Posterior vena cava (tissue), 2 donors: ENCODE measurements at places on chromosomes 16 and 17.
A peak's percentile ranks its signal among the peaks of the same experiment; 100 is the strongest.

GRCh38 chr17:79465681-79466025 is 145.2 kb downstream of the RBFOX3 start:
- DNase-seq = no peak

- DNase-seq = peak; percentile 35
Observed at GRCh38 chr16:81410643-81411293, 33.8 kb upstream of the CMIP start.

- DNase-seq = no peak
Observed at GRCh38 chr16:55282441-55282840, 41.6 kb upstream of the IRX6 start.

DNA sequence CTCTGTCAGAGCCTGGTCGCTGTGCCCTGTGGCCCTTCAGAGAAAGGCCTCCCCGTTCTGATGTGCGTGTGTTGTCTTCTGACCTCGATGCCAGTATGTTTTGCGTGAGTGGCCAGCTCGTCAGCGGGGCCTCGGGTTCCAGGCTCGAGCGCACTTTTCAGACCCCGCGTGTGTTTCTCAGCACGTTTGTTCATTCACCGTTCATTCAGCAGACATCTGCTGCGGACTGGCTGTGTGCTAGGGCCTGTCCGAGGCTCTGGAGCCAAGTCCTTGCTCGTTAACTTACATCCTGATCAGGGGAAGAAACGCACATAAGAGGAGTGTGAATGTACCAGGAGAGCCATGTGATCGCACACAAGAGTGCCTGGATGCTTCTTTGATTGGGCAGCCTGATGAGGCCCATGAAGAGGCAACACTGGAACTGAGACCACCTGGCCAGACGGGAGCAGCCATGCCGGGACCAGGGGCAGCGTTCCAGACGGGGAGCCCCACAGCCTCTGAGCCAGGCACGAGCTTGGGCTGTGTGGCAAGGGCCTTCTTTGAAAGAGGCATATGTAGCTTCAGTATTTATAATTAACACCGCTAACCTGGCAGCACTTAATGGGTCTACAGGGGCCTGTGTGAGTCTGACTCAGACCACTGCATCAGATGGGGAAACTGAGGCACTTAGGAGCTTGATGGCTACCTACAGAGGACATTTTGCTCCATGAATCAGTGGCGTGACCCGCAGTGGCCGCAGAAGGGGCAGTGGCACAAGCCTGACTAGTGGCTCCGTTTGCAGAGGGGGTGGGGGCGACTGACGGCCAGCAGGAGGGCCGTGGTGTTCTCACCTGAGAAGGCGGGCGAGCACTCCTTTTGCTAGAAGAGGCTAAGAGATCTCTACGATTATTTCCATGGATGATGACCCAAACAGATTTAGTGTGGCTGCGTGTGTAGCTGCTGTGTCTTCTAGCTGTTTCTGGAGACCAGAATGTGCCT is 187.9 kb upstream of the CHMP6 start:
- DNase-seq = no peak

GRCh38 chr17:42806249-42806648 is 7.6 kb downstream of the CNTD1 start:
- no peak for DNase-seq

DNA sequence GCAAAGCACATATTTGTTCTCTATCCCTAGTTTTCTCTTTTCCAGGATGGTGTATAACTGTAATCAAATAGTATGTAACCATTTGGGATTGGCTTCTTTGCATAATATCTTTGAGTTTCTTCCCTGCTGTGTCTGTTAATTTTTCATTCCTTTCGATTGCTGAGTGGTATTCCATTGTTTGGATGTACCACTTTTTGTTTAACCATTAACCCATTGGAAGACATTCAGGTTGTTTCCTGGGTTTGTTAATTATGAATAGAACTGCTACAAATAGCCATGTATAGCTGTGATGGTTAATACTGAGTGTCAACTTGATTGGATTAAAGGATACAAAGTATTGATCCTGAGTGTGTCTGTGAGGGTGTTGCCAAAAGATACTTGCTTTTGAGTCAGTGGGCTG is 4.6 kb upstream of the SLFN13 start:
- DNase-seq = no peak

DNA sequence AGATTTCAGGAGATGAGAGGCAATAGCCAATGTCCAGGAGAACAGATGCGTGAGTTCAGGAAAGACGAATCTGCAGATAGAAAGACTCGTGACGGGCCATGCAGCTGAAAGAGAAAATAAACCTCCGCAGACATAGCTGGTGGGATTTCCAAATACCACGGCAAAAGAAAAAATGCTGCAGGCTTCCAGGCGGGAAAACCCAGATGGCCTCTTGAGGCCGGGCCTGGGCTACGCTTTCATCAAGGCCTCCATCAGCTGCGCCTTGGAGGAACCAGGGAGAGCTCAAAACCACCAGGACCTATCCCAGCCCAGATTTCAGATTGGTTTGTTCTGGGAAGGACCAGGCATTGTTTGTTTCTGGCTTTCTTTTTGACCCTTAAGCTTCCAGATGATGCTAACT is 16.7 kb downstream of the CCDC40 start:
- no peak for DNase-seq

DNA sequence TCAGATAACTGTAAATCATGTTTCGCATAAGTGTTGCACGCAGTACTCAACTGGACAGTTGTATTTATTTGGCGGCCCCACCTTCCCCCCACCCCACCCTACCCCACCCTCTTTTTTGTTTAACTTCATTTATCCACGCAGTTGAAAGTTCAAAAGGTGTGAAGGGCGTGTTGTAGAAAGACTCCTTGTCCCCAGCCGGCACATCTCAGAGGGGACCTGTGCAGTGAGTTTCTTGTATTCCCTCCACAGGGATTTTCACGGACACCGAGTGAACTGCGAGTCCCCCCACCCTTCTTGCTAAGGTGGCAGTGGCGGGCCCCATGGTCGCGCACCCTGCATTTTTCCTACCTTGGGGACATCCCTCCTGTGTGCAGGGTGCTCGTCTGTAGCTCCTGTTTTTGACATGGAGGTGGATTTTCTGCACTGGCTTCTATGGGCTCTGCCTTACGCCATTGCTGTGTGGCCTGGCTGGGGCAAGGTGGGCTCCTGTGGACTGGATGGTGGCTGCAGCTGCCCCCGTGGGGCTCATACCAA is 36.2 kb downstream of the ADCY7 start:
- DNase-seq = peak; percentile 75

GRCh38 chr16:10226987-10227306 is 44.7 kb upstream of the GRIN2A start:
- no peak for DNase-seq

DNA sequence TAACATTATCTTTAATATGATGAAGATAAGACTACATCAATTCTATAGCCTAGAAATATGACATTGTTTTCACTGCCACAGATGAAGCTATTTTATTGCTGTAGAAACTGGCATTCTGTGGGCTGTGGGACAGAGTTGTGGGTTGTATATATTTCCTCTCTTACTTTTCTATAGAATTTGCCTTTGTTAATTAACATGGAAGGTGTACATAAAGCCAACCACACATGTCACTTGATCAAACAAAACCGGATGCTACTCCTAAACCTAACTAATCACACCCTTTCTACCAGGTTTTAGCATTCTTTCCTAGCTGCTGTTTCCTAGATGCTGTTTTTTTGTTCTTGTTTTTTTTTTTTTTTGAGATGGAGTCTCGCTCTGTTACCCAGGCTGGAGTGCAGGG is 81.2 kb upstream of the ATP2A3 start:
- DNase-seq = no peak

DNA sequence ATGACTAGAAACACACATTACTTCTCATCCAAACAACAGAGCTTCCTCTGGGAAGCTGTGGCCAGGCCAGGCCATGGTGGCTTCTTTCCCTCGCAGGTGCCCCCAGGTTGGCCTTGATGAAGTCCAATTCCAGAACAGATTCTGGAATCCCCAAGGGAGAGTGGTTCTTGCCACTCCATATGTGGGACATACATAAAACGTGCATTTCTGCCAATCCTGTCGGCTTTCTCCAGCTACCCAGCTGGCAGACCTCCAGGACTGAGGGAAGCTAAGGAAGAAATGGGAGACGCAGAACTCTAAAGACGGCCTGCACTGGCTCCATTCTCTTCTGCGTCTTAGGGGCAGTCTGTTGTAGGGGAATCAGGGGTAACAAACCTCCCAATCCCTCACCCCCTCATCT is 219.2 kb upstream of the CDH5 start:
- no peak for DNase-seq

GRCh38 chr16:65884018-65884417 is 482.5 kb upstream of the CDH5 start:
- DNase-seq = no peak

DNA sequence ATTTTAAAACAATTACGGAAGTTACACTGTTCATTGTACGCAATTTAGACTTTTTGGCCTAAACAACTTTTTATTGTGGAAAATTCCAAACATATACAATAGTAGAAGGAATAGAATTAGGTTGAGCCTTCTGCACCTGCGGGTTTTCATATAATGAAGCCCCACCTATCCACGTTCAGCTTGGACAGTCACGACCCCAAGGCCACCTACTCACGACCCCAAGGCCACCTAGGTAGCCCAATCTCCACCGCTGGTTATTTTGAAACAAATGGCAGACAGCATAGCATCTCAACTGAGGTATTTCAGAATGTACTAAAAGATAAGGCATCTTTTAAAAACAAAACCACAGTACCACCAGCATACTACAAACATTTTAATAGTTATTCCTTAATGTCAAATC is 631 bp downstream of the NLRC5 start:
- no peak for DNase-seq

- no peak for DNase-seq
Observed at GRCh38 chr17:49029801-49030200, 32.6 kb downstream of the IGF2BP1 start.

- no peak for DNase-seq
Observed at GRCh38 chr17:30091121-30091670, 25.4 kb upstream of the NSRP1 start.

- peak; percentile 96 for DNase-seq
Observed at GRCh38 chr17:38748149-38748891, at the start of gene PCGF2. Gene PCGF2, minus strand, starts transcription at chr17:38748336. Its CDS starts 7,934 bp downstream, at chr17:38740402.

- no peak for DNase-seq
Observed at GRCh38 chr16:617855-618254, 12.9 kb upstream of the WFIKKN1 start.

DNA sequence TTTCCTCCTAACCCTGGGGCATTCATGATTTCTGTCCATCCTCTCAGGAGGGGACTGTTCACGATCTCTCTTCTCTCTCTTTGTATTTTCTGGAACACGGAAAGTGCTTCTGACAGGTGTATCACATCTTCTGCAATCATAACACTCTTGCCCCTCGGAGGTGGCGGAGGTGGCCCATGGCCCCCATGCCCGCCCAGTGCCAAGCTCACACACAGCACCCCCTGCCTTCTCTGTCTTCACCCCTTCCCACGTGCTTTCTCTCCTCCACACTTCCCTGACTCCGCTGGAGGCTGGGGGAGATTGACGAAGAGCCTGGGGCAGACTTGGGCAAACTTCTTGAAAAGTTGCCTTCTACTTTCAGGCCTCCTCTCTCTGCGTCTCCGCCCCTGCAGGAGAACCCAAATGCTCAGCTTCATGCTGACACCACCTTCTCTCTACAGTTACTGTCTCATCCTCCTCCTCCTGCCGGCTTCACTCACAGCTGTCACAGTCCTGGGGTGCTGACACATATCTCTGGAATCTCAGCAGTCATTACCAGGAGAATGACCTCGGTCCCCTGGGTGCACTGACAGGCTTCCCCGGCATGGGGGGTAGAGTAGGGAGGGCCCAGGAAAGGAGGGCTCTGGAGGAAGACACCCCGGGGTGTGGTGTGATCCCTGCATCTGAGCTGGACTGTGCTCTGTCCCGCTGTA is 127.1 kb downstream of the ENGASE start:
- DNase-seq = no peak

DNA sequence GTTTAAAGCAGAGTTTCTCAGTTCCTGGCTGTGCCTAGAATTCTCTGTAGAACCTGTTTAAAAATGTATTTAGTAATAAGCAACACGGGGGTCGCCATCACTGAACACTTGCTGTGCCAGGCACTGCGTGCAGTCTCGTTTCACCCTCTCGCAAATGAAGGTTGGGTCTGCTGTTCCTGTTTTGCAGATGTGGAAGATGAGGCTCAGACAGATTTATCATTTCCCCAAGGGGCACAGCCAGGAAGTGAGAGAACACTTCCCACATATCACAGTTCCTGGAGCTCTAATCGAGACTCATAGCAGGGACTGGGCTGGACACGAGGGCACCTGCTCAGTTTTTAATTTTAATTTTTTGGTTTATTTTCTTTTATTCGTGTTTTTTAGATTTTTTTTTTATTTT is 122.7 kb downstream of the ABCC6 start:
- no peak for DNase-seq

GRCh38 chr17:44830359-44831288 is 537 bp upstream of the GJC1 start:
- peak; percentile 79 for DNase-seq

GRCh38 chr17:27906623-27907022 is 13.5 kb upstream of the LYRM9 start:
- DNase-seq = no peak

- no peak for DNase-seq
Observed at GRCh38 chr17:76076146-76076764, 1.7 kb downstream of the GALR2 start.

DNA sequence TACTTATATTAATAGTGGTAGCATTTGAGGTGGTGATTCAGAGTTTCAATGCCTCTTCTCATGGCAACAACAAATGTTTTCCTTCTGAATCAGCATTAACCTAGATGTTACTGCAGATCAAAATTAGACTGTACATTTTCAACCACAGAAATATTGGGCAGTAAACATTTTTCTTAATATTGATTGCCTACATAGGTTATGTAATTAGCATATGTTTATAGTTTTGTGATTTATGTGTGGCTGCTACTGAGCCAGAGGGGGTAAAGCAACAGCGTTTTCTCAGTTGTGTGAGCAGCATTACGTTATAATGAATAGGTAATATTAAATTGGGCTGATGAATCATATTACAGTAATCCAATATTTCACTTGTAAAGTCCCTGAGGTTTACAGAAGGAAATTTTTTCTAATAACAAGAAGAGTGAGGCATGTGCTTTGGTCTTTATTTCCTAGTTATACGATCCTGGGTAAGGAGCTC is 18.8 kb upstream of the BMERB1 start:
- no peak for DNase-seq

DNA sequence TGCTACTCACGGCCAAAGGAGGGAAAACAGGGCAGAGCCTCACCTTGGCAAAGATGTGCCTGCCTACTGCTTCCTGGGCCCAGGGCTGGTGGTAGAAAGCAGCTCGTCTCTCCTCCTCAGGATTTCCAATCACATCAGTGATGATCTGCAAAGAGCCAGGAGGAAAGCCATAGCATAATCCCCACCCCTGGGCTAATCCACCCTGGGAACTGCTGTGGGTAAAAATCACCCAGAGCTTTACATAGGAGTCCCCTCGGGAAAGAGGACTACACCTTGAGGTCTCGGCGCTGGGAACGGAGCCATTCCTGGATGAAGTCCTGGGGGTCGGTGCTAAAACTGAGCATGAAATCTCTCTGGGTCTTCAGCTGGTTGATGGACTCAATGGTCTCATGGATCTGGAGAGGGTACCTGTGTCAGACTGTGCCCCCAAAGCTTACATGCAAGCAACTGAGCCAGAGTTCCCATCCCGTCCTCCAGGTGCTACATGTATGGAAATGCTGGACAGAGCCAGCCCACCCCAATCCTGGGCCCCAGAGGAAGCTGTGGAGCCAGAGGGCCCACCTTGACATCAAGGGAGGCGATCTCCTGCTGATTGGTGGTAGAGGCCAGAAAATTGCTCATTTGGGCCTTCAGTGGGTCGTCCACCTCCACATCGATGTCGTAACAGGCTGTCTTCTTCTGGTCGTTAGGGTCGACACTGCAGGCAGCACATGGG is 5.7 kb upstream of the FTSJ3 start:
- no peak for DNase-seq
